ENCODE measurements at places on chromosomes 7 and 10.

GRCh38 chr7:82714883-82715282 lies 271.3 kb upstream of the CACNA2D1 start:
- no peak for DNase-seq

GRCh38 chr7:37698276-37698675 lies 14.7 kb downstream of the GPR141 start:
- no peak for DNase-seq

- no peak for DNase-seq
These were observed 41.6 kb upstream of the LYZL2 start for GRCh38 chr10:30671026-30671616.

GRCh38 chr7:96179837-96180236 lies 142.1 kb downstream of the SLC25A13 start:
- DNase-seq = no peak

- no peak for DNase-seq
These were observed 102.5 kb downstream of the CDK14 start for GRCh38 chr7:90698616-90699015.

DNA sequence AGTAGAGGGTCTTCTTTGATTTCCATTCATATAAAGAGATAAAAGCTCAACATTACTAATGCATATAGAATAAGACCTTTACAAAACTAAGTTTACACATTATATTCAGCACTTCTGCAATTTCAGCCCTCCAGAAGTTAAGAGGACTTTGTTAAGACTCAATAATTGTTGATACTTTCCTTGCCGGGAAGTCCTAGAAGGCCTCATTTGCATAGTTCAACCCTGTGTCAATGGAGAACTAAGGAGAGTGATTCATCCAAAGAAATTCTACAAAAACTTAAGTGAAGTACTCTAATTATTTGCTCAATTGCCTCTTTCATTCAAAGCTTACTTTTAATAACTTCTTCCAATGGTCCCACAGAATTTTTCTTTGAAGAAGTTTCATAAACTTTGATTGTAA lies 1060.3 kb upstream of the CELF2 start:
- no peak for DNase-seq

- DNase-seq = no peak
These were observed 657.7 kb upstream of the MBL2 start for GRCh38 chr10:53430127-53430891.

DNA sequence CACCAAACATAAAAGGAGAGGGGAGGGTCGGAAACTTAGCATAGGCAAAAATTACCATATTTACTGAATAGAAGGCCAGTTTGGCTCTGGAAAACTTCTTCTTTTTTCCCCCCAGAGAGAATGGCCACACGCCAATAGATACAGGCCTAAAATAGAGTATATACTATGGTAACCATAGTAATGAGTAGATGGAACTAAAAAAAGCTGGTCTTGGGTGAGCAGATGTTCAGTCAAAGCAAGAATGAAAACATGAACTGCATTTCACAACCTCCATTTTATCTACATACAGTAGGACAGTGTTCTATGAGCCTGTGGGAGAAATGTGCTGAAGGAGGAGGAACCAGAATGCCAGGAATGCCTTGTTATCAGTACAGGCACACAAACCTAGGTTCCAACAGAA lies 141.7 kb upstream of the SEMA3A start:
- no peak for DNase-seq

GRCh38 chr7:127819975-127820731 lies 168.2 kb downstream of the SND1 start:
- no peak for DNase-seq
